Stimulated activated CD8-positive, alpha-beta memory T cell treated with anti-CD3 and anti-CD28 coated beads, Interleukin-15, amount 100 ng/mL, for 4 hours (primary cell): ENCODE measurements at places on chromosomes 16 and 17.

- no peak for DNase-seq
These were observed 54.0 kb downstream of the TMEM132E start for GRCh38 chr17:34633351-34633750.

- DNase-seq = no peak
These were observed 23.9 kb downstream of the PHB1 start for GRCh38 chr17:49390548-49391324.

GRCh38 chr17:18267366-18267765 is 6.9 kb downstream of the MIEF2 start:
- DNase-seq = no peak

DNA sequence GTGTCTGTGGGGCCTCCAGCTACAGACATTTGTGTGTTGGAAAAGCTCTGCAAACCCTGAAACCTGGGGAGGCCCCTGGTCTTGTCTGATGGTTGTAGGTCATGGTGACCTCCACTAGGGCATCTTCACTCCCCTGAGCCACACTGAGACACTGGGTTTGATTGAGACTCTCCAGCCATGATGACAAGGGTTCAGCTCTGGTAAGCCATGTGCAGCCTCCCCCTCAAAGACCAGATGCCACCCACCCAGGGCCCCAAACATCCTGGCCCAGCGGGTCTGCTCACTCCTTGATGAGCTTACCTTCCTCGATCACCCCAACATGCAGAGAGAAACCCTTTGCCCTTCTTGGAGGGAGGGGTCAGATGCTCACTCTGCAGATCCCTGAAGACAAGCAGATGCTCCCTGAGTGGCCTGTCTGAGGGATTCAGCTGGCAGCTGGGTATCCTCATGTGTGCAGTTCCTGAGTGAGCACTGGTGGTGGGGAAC is 101.6 kb downstream of the METRNL start:
- no peak for DNase-seq

GRCh38 chr17:55254375-55254774 is 10.4 kb upstream of the HLF start:
- no peak for DNase-seq

DNA sequence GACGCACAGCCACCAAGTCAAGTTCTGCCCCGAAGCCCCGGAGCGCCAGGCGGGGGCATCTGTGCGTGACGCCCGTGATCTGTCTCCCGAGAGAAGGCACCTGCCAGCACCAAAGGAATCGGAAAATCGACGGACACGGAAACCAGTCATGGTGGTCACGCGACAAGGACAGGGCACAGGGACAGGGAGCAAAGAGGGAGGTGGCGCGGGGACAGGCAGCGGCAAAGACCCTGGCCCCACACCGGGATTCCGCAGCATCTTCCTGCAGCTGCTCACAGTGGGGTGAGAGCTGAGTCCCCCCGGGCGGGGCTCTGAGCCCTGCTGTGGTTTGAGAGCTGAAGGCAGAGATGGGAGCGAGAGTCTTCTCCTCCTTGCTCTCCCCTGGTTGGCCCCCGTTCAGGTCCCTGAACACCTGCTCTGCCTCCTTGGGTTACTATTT is 56.4 kb downstream of the ABR start:
- DNase-seq = no peak

GRCh38 chr16:50501251-50501650 is 46.9 kb upstream of the NKD1 start:
- no peak for DNase-seq

DNA sequence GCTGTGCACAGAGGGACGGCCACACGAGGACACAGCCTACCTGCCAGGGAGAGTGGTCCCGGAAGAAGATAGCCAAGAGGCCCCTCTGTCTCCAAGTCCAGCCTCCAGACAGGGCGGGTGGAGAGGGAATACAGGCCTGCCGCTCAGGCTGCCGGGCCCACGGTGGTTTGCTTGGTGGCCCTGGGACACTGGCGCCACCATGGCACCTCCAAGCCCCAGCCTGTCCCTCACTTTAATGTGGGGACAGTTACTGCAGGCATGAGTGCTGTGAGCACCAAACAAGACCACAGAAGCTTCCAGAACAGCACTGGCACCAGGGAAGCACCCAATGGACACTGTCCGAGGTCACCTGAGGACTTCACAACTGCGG is 22.0 kb upstream of the CHMP6 start:
- no peak for DNase-seq
